ENCODE measurements at places on chromosomes 5 and 9. TPM values are rescaled to one million over a fixed set of nuclear protein-coding genes. Genes with fewer than 3 reads are reported as not detected.
A peak's percentile ranks its signal among the peaks of the same experiment; 100 is the strongest.

DNA sequence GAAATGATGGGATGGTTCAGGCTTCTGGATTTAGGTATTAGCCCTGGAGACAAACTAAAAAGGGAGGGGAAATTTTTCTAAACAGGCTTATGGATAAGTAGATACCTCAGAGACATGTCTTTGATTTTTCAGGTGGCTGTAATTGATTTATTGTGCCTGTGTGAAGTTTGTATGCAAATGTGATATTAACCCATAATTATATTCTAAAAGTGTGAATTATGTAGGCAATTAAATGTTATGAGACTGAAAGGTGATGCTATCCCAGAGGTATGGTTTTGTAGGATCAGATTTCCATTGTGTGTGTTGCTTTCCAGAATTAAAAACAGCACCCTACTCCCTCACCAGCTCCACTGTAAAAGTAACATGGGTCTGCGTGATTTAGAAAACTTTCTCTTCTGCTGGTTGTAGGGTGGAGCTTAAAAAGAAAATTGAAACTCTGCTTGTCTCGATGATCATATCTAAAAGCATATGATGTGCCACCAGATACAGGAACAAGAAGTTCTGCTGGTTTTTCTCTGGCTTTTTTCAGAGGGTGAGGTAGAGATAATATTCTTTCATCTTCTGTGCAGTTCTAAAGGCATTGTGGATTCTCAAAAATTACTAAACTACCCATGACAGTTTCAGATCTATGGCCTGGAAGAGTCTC lies 71.8 kb upstream of the TAF11L2 start:
- H3K4me1 ChIP-seq = no peaks in the 10 kb centered on the region
- H3K27me3 ChIP-seq = no peaks in the 10 kb centered on the region
- H3K4me3 ChIP-seq = no peak overlapping the region
- no peaks in the 10 kb centered on the region for H3K36me3 ChIP-seq
- no peak overlapping the region for H3K27ac ChIP-seq
- DNase-seq = no peak

- H3K27ac ChIP-seq = no peak overlapping the region
Measured at GRCh38 chr5:56612759-56613158, 202.6 kb upstream of the MAP3K1 start.

DNA sequence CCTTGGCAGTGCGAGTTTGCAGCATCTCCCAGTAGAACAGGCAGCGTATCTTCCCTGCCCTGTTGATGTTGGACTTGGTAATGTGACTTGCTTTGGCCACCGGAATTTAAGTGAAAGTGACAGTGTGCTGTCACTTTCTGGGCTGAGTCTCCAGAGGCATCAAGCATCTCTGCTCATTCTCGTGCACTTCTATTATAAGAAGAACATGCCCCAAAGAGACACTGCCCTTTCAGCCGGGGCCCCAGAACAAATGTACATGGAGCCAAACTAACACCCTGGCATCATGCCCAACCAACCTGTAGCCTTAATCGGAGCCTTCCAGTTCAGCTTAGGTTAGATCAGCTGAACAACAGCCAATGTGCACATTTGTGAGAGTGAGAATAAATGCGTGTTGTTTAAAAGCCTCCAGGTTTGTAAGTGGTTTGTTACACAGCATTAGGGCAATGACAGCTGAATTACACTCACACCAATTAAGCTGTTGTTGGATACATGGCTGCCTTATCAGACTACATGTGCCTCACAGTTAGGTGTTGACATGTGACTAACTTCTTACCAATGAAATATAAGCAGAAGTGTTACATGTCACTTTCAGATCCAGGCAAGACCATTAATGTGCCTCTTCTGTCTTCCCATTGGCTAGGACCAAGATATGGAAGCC lies 22.1 kb upstream of the FRMD3 start:
- DNase-seq = no peak
- no peaks in the 10 kb centered on the region for H3K4me1 ChIP-seq
- H3K36me3 ChIP-seq = no peaks in the 10 kb centered on the region
- H3K4me3 ChIP-seq = no peak overlapping the region

- H3K4me3 ChIP-seq = no peak overlapping the region
- H3K4me1 ChIP-seq = peaks cover 19% of the 10 kb centered on the region
- H3K36me3 ChIP-seq = no peaks in the 10 kb centered on the region
- no peak for DNase-seq
Measured at GRCh38 chr5:133114166-133114932, 62.5 kb downstream of the HSPA4 start.

GRCh38 chr9:16202914-16203728 lies 650.3 kb downstream of the CCDC171 start:
- DNase-seq = peak; percentile 76
- no peaks in the 10 kb centered on the region for H3K36me3 ChIP-seq
- no peak overlapping the region for H3K27ac ChIP-seq

DNA sequence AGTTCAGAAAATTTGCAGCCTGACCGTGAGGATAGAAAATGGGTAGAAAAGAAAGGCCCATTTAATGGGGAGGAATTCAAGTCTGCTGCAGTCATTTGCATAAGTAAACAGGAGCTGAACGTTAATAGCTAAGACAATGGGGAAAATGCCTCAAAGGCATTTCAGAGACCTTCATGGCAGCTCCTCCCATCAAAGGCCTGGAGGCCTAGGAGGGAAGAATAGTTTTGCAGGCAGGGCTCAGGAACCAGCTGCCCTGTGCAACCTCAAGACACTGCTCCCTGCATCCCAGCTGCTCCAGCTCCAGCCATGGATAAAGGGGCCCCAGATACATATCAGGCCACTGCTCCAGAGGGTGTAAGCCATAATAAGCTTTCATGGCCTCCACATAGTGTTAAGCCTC lies 32.2 kb upstream of the CDH18 start:
- no peaks in the 10 kb centered on the region for H3K36me3 ChIP-seq
- H3K27ac ChIP-seq = no peak overlapping the region
- no peak for DNase-seq
- H3K4me3 ChIP-seq = no peak overlapping the region
- no peaks in the 10 kb centered on the region for H3K27me3 ChIP-seq

GRCh38 chr9:130713286-130713960 lies 19.8 kb downstream of the EXOSC2 start:
- H3K27ac ChIP-seq = peak overlapping the region; percentile 98
- H3K4me3 ChIP-seq = peak overlapping the region; percentile 94
- H3K36me3 ChIP-seq = no peaks in the 10 kb centered on the region
- DNase-seq = no peak

Gene PCDHA1
- total RNA-seq = 0.07 TPM

Gene UNC5A
- 0.51 TPM for total RNA-seq

Gene DMRT1
- not detected for total RNA-seq

Gene LAMC3
- not detected for total RNA-seq

Gene ABCA2
- total RNA-seq = 21.7 TPM
